Stimulated activated CD8-positive, alpha-beta memory T cell treated with anti-CD3 and anti-CD28 coated beads, Interleukin-7, amount 100 ng/mL, for 4 hours (primary cell): ENCODE measurements at places on chromosomes 12 and 14.

DNA sequence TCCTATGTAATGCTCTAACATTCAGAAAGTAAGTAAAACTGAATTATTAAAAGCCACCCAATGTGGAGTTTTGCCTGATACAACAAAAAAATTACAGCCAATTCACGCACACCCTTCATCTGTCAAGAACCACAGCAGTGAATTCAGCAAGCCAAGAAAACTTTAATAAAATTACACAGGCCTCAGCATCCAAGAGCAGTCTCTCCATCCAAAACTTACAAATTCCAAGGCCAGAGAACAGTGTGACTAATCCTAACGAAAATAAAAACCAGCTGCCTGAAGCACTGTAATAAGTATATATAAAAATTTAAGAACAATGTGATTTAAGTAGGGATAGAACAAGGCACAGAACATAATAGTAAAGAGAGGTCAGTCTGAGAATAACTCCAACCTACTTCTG is 54.2 kb downstream of the SIX6 start:
- DNase-seq = no peak

DNA sequence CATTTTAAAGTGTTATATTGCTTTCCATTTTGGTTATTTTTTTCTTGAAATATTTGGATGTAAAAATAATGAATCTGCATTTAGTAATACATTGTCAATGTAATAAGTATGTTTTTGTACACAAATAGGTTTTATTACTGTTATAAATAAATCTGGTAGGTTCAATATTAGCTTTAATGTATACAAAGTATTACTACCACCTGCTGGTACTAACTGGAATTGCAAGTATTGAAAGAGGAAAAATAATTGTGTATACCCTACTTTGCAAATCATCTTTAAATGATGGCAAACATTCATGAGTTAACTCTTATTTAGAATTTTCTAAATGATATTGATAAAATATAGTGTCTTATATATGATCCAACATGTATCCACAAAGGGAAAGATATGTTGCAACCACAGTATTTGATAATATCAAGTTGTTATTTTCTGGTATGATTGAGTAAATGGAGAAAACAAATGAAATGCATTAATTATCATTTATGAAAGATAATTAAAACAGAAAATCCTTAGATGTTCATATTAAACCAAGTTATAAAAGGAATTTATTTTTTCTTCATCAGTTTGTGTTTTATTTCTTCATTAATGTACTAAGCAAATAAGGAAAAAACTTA is 3.2 kb downstream of the OR4K2 start:
- no peak for DNase-seq

GRCh38 chr14:28867571-28867970 is 101.0 kb downstream of the FOXG1 start:
- no peak for DNase-seq

GRCh38 chr14:101064121-101064661 is 160.7 kb upstream of the RTL1 start:
- DNase-seq = no peak

- DNase-seq = no peak
These were observed 18.6 kb downstream of the TPCN1 start for GRCh38 chr12:113239811-113240331.

- no peak for DNase-seq
These were observed 4.4 kb downstream of the REM2 start for GRCh38 chr14:22887260-22887989.

DNA sequence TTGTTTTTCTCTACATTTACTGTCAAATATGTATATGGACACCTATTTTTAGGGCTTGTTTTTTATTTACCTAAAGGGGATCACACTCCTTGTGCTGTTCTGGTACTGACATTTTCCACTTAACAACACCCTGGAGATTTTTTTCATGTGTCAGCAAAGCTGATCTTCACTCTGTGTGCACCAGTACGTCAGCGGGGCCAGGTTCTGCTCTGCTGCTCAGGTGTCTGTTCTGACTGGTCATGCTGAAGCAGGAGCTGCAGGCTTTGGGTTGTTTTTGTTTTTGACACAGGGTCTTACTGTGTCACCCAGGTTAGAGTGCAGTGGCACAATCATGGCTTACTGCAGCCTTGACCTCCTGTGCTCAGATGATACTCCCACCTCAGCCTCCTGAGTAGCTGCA is 81.9 kb upstream of the CCND2 start:
- DNase-seq = no peak

- no peak for DNase-seq
These were observed 19.9 kb downstream of the SETD3 start for GRCh38 chr14:99460793-99461192.

DNA sequence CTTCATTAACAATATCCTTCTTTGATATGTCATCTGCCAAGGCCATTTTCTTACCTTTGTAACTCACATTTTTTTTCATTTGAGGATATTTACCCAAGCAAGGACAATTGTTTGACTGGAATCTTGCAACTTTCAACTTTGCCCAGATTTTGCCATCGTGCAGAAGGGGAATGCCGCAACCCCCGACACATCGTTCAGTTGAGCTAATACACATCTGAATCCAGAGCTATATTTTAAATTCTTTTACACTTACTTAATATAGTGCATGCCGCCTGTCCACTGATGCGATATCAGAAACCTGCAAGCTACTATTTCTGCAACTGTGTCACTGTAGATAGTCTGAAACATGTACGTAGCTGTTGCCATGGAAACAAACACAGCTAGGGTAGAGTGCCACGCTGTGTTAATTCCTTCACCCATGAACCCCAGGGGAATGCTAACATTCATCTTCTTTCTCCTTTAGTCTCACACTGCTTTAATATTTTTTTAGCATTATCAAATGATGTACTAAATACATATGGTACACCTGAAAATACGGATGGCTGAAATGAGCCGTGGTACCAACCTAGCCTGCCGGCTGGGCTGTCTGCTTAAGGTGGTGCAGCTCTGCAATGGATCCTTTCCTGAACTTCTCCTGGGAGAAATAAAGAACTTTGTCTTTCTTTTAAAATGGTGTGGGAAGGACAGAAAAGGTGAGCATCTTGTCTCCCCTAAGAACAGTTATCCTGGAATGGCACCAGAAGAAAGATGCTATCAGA is 77.0 kb upstream of the FOXN3 start:
- no peak for DNase-seq

- no peak for DNase-seq
These were observed 13.8 kb upstream of the IFI27L2 start for GRCh38 chr14:94143239-94143638.

GRCh38 chr14:54665946-54666345 is 99.0 kb downstream of the SAMD4A start:
- DNase-seq = no peak

- no peak for DNase-seq
These were observed 16.7 kb downstream of the GRIP1 start for GRCh38 chr12:66662179-66662578.

DNA sequence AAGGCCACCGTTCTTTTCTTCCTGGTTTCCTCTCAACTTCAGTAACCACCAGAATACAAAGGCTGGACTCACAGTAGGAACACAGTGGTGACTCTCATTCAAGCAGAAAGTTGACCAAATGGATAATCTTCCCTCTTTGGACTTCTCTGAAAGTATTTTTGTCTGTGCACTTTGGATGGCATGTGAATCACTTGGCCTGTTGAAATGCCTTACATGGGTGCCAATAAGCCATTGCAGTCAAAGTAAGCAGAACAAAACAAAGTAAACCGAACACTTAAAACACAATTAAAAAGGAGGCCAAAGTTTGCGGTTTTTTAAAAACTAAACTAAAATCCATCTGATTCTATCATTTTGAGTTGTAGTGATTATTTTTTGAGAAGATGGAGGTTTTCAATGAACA is 370.1 kb upstream of the DDHD1 start:
- DNase-seq = no peak

GRCh38 chr14:28876572-28876945 is 110.0 kb downstream of the FOXG1 start:
- DNase-seq = no peak

DNA sequence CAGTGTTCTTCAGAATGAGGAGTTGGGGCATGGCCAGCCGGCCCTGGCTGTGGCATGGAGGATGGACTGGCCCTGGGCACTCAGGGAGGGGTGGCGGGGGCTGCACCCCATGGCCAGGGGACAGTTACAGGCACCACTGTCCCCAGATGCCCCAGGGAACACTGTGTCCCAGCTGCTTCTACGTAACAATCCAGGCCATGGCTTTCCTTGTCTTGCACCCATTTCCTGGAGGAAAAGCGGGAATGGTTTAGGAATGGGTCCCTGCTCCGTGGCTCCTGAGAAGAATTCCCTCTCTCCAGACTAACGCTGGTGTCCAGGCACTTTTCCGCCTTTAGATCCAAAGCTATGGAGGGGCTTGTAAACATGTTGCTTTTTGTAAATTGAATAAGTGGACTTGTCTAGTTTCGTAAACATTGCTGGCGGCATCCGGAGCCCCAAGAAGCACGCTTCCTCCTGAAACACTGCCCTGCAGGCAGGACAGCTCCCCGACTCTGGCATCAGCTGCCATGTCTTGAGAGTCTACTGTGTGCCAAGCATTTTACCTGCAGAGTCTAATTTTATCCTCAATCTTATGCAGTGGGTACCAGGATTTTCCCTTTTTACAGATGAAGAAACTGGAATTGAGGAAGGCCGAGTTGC is 238.3 kb downstream of the SLC41A2 start:
- no peak for DNase-seq

DNA sequence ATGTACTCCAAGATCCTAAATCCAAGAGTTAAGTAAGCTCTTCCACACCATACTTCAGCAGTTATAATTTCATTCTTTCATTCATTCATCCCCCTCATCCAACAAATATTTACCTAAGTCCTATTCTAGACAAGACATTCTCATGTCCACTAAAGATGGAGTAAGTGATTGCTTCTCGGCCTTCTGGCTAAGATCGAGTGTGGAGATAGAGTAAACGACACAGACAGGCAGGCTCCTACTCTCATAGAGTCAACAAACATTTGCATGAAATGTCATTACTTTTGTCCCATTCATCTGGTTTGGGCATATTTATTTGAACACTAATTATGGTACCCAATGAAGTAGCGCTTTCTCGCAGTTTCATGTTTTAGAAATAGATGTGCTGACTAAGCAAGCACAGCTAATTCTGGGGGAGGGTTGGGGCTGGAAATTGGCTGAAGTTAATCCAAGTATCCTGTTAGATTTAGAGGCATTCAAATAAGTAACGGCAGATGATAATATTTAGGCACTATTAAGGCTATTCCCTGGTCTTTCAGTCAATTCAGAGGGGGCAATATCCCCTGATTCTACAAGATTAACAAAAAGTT is 176.5 kb downstream of the CEP128 start:
- DNase-seq = no peak

DNA sequence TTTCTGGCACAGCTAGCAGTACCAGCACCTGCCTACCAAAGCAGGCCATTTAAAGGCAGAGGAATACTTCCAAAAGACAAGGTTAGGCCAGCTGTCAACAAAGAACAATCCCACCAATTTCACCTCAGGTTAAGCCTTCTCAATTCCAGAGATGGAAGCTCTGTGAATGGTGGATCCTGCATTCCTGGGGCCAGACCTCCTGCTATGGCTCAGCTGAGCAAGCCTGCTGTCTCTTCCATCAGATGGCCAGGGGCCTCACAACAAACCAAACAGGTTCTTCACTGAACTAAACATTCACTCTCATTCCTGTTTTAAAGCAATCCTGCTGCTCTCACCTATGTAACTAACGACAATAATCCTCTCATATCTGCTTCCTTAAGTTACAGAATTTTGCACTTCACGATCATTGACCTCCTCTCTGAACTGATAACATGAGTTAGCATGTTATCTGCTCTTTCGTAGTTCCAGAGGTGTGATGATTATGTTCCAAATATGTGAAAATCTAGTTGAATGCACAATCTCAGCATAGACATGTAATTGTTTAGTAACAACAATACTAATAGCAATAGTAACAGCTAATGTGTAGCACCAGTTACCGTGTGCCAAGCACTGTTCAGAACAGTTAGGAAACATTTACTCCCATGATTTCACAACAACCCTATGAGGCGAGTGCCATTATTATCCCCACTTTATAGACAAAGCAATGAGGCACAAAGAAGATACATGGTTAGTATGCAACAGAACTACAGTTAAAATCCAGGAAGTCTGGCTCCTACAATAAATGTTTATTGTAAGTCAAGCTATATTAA is 73.2 kb downstream of the SLC2A13 start:
- no peak for DNase-seq

GRCh38 chr12:103765322-103765721 is 75.7 kb downstream of the NT5DC3 start:
- no peak for DNase-seq

DNA sequence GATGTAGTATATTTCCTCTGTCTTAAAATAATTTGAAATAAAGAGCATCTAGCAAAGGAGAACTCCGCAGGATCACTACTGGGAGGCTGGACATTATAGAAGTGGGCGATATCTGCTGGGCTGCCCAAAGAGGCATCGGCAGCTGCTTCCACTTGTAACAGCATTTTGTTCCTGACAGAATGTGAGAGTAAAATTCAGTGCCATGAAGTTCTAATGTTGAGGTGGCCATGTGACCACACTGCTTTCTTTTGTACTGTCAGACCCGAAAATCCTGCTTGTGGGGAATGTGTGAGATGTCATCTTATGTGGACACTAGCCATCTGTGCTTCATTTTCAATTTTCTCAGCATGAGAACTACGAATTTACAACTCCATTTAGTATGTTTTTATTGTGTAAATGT is 151.9 kb downstream of the ACSS3 start:
- no peak for DNase-seq

DNA sequence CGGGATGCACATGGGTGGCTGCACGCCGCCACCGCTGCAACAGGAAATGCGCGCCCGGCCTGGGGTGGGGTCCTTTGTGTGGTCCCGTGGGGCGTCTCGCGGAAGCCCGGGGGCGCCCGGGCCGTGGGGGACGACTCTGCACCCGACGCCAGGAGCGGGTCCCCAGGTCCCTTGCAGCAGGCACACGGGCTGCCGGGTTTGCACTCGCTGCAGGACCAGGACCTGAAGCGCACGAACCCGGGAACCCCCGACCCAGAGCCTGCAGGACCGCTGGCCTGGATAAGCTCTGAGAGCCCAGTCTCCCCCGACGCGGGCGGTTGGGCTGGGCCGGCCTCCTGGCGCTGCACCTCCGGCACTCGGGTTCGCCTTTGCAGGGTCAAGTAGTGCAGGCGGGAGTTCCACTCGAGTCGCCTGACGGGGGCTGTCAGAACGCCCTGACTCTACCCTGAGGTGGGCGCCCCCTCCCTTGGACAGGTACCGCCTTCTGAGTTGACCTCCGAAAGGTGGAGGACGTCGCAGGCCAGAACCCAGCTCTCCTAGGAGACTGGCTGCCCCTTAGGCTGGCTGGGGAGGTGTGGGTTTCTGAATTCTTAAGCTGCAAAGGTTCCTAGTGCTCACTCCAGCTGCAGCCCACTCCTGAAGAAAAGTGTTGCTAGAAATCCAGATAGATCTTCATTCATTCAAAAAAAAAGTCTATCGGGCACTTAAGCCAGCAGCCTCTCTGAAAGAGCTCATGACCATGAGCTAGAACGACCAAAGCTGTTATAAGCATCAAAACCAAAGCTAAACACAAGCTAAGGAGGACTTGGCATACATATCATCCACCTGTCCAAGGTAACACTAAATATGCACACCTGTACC is 68.0 kb downstream of the RNF34 start:
- DNase-seq = peak; percentile 6

- no peak for DNase-seq
These were observed 3.2 kb upstream of the CLEC9A start for GRCh38 chr12:10027311-10027710.

- DNase-seq = no peak
These were observed 227.8 kb downstream of the SPTSSA start for GRCh38 chr14:34234258-34234657.

GRCh38 chr14:58152014-58152857 is at the start of gene ARMH4:
ARMH4 (minus strand) TSS chr14:58152213; CDS start chr14:58139358, 12,855 bp downstream.
- DNase-seq = peak; percentile 64
